Activated CD4-positive, CD25-positive, alpha-beta regulatory T cell treated with anti-CD3 and anti-CD28 coated beads, Interleukin-2, amount 50 U/mL, for 24 hours (primary cell): ENCODE measurements at places on chromosomes 2 and 18.
A peak's percentile ranks its signal among the peaks of the same experiment; 100 is the strongest.

GRCh38 chr18:48004577-48004976 is 74.1 kb upstream of the SMAD2 start:
- no peak for ATAC-seq

- peak; percentile 78 for ATAC-seq
Measured at GRCh38 chr2:191115391-191115790, 35.4 kb downstream of the STAT4 start.

DNA sequence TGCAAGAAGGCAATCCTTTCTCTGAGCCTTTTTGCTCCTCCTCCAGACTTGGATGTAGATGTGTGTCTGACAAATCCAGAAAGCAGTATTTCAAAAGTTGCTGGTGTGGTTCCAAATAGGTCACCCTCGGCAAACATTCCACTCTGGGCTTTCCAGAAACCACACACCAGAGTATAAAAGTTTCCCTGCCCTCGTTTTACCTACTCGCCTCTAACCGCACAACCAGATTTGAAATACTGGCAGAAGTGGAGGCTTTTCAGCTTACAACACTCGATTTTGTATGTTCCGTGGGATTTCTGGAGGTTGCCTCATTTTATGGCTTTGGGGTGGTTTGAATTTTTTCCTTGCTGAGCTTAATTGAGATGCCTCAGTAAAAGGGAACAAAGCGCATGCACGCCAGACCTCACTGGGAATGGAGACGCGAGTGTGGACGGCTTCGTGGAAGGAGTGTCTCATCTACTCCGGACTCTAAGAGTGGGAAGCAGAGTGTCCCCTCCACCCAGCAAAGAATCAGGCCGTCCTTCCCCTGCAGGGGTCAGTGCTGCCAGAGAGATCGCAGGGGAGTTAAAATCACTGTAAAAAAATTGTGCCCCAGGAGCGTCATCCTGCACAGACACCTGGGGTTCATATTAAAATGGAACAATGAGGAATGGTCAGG is 44.0 kb upstream of the RPL31 start:
- no peak for ATAC-seq

DNA sequence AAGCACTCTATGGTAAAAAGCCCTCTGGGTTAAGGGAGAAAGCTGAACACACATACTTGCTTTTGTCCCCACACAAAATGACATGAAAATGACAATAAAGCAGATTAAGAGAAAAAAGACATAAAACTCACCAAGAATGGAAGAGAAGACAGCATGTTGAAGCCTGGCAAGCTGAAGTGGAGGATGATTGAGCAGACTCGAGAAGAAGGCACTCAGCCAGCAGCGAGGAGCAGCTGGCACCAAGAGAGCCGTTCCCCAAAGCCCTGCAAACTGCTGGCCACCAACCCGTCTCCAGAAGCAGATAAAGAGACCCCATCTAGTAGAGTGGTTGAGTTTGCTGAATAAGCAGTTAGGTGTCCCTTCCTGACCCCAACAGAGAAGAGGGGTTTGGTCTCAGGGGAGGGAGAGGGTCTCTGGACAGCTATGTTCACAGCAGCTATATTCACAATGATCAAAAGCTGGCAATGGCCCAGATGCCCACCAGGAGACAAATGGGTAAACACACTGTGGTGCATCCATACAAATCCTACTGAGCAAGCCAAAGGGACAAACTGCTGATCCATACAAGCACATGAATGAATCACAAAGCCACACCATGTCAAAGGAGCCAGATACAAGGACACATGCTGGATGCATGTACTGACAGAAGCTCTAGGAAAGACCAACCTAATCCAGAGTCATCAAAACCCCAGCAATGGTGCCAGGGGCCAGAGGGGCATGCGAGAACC is 36.9 kb downstream of the FAM168B start:
- no peak for ATAC-seq

GRCh38 chr18:26827581-26827980 is 37.9 kb downstream of the AQP4 start:
- ATAC-seq: no peak

GRCh38 chr2:217935901-217936684 is 66.7 kb downstream of the TNS1 start:
- ATAC-seq: no peak

- ATAC-seq: no peak
Measured at GRCh38 chr2:174138161-174138560, 110.2 kb downstream of the OLA1 start.

DNA sequence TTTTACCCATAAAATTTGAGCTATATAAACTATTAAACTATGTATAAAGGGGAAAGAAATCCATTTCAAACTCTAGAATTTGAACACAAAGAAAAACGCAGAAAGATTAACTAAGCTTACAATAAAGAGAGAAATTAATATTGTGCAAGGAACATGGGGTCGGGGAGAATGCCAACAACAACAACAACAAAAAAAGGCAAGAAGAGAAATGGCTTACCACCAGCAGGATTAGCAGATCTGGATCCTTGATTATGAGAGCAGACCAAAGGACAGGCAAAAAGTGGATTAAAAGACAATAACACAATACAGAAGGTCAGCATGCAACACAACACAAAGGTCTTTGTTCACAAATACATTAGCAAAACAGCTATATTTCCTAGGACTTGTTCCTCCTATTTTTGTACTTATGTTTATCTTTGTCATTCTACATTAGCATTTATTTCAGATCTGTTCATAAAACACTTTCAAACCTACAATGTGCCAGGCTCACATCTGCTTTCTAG is 103.4 kb upstream of the RNU4ATAC start:
- no peak for ATAC-seq

GRCh38 chr2:240603081-240603835 is 16.7 kb downstream of the CAPN10 start:
- no peak for ATAC-seq
